ENCODE measurements at places on chromosomes 6 and 20.

DNA sequence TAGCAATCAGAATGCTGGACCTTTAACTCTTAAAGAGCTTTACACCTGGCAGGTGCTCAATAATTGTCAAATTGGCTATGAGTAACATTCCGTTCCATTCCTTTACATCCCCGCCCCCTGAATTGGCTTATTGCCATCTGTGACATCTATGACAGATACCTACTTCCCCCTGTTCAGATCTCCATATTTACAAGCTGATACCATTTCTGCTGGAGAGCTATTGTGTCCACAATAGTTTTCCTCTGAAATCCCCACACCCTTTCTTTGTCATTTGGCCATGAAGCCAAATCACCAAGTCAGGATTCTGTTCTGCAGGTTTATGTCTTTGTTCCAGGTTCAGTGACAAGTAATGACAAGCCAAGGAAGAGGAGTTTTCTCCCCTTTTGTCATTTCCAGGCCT is 3.2 kb downstream of the CDH26 start:
- DNase-seq, result no peak

DNA sequence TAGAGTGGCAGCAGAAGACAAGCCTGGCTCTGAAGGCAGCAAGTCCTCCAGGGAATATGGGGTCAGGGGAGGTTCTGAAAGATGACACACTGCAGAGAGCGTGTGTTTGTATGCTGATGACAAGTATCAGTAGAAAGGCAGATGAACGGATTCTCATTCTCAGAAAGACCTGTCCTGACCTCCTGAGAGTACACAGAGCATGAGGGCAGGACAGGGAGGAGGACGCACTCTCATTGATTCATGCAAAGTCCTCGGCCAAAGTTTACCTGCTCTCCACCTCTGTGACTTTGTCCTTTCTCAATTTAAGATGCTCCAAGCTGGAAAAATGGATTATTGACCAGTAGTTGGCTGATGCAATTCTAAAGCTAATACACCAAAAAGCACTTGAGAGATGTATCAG is 156.7 kb downstream of the LPA start:
- no peak for DNase-seq

DNA sequence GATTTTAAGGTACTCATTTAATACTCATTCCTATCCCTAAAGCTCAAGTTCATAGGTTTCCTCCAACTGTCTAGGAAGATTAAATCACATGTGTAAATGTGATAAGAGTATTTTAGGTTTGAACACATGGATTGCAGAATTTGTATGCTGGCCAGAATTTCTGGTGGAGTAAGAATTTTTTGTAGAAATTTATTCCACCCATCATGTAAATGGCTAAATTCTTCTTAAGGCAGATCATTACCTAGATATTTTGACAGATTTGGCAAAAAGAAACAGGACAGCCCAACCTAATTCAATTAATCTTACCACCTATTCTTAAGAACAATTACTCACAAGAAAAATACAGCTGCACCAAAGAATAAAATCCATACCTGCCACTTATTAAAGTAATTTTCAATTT is 261.6 kb downstream of the GRIK2 start:
- DNase-seq, result no peak

DNA sequence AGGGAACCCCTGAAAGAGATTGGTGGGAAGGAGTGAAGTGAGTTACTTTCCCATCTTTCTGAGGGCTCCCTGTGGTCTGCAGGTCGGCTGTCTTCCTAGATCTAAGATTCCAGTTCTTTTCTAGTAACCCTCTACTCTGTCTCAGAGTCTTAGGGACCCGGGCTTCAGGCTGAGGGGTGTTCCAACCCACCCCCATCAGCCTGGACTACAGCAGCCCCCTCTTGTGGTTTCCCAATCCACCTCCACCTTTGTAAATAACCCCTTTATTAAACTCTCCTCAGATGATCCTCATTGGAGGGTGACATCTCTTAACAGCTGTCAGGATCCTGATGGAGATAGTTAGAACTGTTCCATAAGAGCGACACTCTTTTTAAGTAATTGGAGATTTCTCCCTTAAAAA is 300.4 kb downstream of the LRFN2 start:
- DNase-seq, result no peak

DNA sequence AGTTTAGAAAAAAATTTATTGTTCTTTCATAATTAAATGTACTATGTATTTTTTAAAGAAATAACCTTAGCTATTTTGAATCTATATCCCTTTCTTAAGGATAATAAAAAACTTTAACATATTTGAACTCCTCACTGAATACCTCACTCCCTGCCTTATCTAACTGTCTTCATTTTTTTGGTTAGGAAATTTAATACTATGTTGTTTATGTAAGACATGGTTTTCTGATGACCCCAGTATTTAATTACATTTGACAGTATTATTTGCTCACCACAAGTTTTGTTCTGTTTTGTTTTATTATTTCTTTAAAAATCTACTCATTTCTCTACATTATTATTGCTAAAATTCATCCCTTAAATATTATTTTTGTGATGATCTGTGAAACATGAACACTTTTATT is 394.4 kb upstream of the ADGRB3 start:
- DNase-seq, result no peak

GRCh38 chr6:132354517-132355167 is 46.6 kb downstream of the MOXD1 start:
- no peak for DNase-seq
